ENCODE measurements at places on chromosomes 16 and 17.

DNA sequence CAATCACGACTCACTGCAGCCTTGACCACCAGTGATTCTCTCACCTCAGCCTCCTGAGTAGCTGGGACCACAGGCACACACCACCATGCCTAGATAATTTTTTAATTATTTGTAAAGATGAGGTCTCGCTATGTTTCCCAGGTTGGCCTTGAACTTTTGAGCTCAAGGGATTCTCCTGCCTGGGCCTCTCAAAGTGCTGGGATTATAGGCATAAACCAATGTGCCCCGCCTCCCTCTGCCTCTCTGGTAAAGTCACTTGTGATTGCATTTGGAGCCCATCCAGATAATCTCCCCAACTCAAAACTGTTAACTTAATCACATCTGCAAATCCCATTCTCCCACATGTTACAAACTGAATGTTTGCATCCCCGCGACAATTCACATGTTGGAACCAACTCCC lies 11.8 kb upstream of the PECAM1 start:
- no peak for DNase-seq

GRCh38 chr16:3171855-3172593 lies 16.0 kb upstream of the OR1F1 start:
- no peak for DNase-seq

GRCh38 chr16:81669473-81670350 lies 109.4 kb upstream of the PLCG2 start:
- no peak for DNase-seq

DNA sequence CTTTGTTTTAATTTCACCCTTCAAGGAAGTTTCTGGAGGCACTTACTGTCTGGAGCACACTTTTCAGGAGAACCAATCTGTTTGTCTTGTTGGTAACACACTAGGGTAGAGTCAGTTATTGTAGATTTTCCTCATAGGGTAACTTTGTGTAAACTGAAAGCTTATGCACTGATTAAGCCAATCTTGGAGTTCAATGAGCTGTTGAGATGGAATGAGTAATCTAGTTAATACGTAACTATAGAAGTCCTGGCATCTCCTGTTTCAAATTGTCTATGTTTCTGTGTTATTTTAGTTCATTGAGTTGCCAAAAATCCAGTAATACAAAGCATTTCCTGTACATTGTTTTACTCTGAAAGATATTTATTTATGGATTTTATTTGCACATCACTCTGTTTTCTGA lies 111.6 kb upstream of the HAS3 start:
- no peak for DNase-seq

GRCh38 chr16:23229714-23230113 lies 47.2 kb downstream of the SCNN1G start:
- DNase-seq = no peak

- DNase-seq = no peak
Measured at GRCh38 chr17:39235555-39236449, 10.1 kb upstream of the STAC2 start.

GRCh38 chr16:73053364-73054124 lies 5.6 kb upstream of the ZFHX3 start:
- DNase-seq = no peak

GRCh38 chr16:84487358-84487757 lies 17.1 kb downstream of the MEAK7 start:
- no peak for DNase-seq

DNA sequence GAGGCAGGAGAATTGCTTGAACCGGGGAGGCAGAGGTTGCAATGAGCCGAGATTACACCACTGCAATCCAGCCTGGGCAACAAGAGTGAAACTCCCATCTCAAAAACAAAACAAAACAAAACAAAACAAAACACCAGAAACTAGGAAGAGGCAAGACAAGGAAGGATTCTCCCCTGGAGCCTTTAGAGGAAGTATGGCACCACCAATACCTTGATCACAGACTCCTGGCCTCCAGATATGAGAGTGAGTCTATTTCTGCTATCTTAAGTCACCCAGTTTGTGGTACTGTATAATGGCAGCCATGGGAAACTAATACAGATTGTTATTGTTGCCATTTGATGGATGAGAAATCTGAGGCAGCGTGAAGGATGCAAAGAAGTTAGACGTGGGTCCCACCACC lies 14.6 kb upstream of the CPPED1 start:
- DNase-seq = no peak

DNA sequence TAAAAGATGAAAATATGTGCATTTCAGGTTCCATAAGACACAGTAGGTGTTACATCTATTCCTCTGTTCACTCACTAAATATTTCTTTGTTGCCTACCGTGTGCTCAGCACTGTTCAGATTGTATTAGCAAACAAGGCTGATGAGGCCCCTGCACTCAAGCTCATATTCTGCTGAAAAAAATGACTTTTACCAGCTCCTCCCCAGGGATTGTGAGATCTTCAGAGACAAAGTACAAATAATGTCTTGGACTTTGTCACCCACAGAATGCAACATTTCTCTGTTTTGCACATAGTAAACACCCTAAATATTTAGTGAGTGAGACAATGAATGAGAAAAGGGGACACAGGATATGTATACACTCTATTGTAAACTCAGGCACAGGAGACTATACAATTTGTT lies 21.9 kb upstream of the MYOCD start:
- DNase-seq = no peak

DNA sequence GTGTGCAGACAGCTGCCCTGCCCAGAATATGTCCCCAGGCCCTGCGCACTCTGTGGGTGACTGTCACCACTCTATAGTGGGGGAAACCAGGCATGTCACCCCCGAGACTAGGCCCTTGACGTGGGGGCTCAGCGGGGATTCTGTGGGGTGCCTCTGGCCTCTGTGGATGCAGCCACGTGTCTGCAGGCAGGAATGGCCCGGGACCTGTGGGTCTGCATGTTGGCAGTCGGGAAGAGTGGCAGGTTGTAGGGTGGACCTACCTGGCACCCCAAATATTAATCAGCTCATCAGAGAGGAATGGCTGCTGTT lies 954 bp downstream of the IL32 start:
- no peak for DNase-seq

DNA sequence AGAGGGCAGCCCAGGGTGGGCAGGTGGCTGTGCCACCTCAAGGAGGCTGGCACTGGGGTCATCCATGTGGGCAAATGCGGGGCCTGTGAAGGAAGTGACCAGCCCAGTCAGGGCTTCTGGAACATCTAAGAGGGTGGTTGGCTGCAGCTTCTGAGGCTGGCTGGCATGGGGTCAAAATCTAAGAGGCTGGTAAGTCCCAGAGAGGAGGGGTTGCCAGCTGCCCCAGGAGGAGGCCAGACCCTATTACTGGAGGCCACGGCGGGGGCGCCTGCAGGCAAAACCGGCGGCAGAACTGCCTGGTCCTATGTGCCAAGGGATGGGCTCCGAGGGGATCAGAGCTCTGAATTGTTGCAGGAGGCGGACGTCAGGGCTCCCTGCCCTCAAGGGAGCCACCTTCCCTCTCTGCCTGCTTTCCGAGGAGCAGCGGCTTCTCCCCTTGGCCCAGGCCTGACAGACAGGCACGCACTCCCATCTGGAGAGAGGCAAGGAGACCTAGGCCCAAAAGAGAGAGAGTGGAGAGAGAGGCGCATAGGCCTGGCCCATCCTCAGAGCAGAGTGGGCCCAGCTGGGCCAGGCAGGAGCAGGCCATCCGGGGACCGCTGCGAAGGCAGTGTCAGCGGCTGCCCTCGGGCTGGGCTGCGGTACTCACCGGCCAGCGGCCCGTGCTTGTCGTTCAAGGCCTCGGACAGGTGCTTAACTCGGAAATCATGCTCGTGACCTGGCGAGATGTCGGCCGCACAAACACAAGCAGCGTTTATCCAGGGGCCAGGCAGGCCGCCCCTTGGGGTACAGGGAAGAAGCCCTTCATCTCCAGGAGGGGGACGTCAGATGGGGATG lies 10.9 kb downstream of the ZACN start:
- no peak for DNase-seq

- DNase-seq = no peak
Measured at GRCh38 chr17:2459917-2460271, 51.8 kb downstream of the METTL16 start.

DNA sequence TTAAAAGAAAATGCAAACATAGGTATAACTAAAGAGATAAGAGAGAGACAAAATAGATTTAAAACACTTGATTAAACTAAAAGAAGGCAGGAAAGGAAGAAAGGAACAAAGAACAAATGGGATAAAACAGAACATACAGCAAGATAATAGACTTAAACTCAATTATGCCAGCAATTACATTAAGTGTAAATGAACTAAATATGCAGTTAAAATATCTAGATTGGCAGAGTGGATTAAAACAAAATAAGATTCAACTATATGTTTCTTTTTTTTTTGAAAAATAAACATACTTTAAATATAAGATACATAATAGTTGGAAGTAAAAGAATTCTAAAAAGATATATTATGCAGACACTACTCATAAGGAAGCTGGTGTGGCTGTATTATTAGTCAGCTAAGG lies 9.7 kb upstream of the CFAP20 start:
- DNase-seq = no peak

GRCh38 chr16:50861970-50862411 lies 120.1 kb downstream of the CYLD start:
- DNase-seq = no peak

DNA sequence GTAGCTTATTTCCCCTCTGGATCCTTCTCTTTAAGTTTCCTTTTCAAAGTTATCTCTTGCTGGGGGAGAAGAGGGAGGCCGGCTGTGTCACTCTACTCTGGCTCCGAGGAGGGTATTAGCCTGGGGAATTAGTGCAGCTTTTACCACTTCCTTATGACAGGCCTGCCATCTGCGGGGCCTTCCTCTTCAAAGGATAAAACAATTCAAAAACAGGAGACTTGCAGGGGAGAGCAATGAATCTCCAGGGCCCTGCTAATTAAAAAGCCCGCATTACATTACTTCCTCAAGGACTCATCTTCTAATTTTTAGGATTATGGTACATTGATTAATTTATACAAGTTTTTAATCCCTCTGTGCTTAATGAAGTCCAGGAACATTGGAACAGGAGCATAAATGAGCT lies 190.9 kb upstream of the CDH5 start:
- no peak for DNase-seq

DNA sequence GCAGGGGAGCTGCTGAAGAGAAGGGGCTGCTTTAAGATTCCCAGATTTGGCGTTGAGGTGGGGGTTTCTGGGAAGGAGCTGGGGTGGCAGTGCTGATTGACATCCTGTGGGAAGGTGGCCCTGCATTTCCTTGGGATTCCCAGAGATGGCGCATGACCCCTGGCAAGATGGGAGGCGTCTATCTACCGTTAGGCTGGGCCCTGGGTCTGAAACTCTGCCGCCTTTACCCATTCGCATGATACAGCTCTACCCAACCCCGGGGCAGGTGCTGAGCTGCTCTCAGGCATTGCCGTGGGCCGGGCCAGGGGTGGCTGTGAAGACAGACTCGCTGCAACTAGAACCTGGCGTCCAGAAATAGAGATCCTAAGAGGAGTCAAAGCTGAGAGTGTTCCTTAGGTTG lies 9.9 kb upstream of the MVD start:
- DNase-seq = no peak

DNA sequence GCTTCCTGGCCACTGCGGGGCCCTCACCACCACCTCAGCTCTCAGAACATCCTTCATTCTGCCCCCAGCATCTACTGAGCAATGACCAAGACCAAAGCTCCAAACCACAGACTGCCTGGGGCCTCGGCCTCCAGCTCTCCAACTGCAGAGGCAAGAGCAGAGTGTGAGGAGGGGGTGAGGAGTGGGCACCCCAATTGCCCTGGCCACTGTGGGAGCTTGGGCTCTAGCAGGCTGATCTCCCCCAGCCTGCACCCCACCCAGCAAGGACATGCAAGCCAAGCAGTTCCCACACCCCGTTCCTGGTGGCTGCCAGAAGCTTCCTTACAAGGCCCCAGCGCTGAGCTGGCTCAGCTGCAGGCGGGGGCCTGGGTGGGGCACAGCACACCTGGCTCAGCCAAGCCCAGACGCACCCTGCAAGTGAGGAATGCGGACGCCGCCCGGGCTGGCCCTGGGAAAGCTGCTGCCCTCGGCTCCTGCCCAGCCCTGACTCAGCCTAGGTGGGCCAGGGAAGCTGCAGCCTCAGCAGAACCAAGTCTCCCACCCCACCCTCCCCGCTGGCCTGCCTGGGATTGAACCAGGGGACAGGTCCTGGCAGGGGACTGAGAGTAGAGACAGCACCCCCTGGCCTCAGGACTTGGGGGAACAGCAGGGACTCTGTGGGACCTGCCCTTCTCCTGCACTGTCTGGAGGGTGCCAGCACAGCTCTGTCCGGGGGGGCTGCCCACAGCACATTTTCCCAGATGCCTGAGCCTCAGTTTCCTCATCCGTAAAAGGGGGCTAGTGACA lies 29.7 kb upstream of the KRT17 start:
- DNase-seq = no peak

Data from T-helper 9 cell (primary cell).